ENCODE measurements at places on chromosomes 12 and 14.
A peak's percentile ranks its signal among the peaks of the same experiment; 100 is the strongest.

DNA sequence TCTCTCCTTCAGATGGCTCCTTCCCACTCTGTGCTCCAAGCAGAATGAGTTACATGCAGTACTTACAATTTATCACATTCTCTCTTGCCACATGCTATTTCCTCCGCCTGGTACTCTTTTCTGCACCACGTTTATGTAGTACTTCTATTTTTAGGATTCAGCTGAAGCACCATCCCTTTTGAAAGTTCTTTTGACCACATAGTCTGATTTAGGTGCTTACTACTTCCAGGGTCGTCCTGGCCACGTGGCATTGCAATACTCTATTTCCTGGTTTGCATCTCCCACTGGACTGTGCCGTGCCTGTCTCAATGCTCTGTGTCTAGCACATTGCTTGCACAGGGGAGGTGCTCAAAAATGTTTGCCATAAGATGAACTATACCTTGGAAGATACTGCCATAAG, 16.3 kb upstream of the TBC1D30 start:
- DNase-seq: no peak

DNA sequence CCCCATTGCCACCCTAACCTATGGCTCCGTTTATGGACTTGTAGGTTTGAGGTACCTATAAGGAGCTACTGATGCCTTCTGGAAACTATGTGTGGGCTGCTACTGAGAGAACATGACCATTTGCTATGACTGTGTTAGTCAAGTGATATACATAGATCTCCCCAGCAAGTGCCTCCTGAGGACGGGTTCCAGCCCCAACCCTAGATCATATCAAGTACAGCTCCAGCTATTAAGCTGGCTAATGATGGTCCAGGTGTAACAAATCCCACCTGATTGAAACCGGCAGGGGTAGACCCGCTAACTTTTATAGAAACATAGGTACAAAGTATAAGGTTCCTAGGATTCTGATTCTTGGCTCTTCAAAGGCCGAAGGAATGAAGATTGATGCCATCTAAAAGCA, 23.7 kb downstream of the NINJ2 start:
- no peak for DNase-seq

GRCh38 chr12:92551210-92551609, 151.6 kb upstream of the PLEKHG7 start:
- no peak for DNase-seq

GRCh38 chr12:27711317-27711682, 668 bp downstream of the MRPS35 start:
- DNase-seq: peak; percentile 52

DNA sequence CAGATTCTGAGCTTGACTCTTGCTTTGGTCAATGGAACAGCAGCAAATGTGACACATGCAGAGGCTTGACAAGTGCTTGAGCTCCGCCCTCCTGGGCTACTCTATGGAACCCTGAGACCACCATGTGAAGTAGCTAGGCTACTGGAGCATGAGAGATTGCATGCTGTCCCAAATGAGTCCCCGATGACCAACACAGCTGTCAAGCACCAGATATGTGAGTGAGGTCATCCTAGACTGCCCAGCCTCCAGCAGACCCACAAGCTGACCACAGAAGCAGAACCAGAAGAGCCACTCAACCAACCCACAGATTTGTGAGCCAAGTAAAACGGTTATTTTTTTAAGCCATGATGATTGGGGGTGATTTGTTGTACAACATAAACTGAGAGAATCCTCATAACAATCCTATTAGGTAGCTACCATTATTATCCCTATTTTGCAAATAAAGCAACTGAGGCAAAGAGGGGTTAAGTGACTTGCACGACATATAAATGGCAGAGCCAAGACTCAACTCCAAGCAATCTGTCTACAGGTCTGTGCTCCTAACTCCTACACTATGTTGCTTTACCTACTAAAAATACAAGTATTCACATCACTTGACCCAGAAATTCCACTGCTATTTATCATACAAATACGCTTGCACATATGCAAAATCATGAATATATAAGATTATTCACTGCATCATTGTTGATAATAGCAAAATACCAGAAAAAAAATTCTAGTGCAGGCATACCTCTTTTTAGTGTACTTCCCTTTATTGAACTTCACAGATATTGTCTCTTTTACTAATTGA, 136.2 kb downstream of the NDUFA12 start:
- no peak for DNase-seq

DNA sequence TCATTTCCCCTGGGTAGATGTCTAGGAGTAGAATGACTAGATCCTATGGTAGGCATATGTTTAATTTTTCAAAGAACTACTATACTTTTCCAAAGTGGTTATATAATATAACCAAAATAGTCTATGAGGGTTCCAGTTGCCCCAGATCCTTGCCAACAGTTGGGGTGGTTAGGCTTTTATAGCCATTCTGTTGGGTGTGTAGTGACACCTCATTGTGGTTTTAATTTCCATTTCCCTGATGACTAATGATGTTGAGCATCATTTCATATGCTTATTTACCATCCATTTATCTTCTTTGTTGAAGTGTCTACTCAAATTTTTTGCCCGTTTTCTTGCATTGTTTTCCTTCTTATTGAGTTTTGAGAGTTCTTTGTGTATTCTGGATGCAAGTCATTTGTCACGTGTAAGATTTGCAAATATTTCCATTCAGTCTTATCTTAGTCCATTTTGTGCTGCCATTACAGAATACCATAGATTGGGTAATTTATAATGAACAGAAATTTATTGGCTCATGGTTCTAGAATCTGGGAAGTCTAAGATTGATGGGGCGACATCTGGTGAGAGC, 4.7 kb downstream of the SYNE2 start:
- no peak for DNase-seq

DNA sequence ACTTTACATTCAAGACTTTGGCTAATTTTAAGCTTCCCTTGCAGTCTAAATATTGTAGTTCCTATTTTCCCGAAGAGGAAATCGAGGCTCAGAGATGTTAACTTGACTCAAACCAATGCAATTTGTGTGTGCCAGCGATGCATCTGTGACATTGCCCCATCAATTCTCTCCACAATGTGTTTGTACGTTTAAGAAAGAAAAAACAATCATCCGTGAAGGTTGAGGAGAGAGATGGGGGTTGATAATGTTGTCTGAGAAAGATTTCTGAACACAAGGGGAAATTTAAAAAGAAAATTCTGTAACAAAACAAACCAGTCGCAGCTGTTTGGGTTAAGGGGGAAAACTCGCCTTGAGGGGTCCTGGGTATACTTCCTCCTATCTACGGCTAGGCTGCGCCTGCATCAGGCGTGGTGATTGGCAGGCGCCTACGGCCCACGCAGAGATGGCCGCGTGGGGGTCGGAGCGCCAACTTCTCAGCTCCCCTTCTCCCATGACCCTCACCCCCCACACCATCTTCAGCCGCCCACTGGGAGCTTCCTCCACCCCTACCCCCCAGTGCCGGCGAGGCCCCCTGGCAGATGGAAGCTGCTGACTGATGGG, 12.3 kb downstream of the SIX1 start:
- DNase-seq: no peak

GRCh38 chr12:4579305-4580102, 17.5 kb downstream of the DYRK4 start:
- DNase-seq: no peak

- DNase-seq: peak; percentile 24
These were observed 428 bp downstream of the RNF41 start for GRCh38 chr12:56221232-56221756.

DNA sequence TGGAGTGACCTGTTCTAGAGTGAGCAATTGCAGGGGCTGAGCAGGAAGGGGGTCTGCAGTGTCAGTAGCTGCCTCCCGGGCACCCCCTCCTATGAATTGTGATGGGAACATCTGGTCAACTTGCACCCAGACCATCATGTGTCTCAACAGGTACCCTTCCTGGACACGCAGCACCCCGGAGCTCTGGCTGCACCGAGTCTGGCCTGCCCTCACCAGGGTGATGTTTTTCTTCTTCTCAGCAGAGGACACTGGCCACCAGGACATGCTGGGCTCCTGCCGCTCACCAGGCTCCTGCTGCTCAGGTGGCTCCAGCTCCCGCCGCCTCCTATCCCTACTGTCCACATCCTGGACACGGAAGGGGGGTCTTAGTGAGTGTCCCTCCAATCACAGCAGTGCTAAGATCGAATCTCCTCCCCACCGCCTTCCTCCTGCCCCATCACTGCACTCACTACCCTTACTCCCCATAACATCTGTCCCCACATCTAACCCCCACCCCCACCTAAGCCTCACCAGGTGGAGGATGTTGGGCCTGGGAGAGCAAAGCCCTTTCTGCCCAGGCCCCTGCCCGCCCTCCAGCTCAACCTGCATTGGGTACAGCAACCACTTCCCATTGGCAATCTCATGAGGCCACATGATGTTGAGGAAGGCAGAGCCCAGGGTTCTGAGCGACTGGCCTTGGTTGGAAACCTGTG, 14.9 kb downstream of the ITGA7 start:
- DNase-seq: no peak

GRCh38 chr12:122190842-122191668, 8.1 kb downstream of the LRRC43 start:
- DNase-seq: peak; percentile 22

DNA sequence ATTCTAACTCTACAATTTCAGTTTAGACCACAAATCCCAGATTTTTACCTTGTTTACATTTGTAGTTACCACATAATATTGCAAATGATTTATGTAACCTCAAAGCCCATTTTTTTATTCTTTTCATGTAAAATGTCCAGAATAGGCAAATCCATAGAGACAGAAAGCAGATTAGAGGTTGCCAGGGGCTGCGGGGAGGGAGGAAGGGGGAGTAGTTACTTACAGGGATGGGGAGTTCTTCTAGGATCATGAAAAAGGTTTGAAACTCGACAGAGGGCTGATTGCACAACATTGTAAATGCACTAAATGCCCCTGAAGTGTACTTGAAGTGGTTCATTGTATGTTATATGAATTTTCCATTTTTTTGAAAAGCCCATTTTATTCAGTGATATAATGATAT, 66.5 kb downstream of the PPP2R5C start:
- no peak for DNase-seq

DNA sequence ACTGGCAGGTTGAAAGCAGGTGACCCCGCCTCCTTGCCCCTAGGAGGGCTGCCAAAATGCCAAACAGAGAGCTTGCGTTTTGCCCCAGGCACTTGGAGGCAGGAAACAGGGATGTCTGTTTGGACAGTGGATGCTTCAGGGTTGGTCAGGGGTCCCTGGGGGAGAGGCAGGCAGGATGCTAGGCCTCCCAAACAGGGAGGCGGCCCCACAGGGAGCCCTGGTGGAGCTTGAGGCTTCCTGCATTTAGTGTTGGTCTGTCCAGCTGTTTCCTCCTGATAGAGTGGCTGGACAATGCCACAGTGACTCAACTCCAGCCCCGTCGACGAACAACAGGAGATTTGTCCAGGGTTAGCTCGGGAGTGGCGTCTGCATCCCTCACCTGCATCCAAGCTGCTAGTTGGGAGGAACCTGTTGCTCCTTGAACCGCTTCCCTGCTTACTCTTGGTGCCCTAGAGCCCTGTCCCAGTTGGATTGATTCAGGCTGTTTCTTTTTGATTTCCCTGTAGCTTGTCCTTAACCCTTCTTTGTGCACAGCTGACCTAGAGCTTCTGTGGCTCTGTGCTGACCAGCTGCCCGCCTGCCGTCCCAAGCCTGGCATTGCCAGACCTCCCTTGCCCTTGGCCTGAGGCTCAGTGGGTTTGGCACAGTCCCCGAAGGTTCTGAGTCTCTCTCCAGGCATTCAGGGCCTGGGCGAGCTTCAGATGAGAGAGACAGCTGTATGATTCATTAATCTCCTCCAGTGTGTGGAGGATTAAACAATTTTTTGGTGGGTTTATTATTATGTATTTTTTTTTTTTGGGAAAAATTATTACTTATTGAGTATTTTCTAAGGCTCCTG, 45.9 kb downstream of the TSPAN9 start:
- no peak for DNase-seq

GRCh38 chr14:33972583-33973081, 21.8 kb upstream of the EGLN3 start:
- no peak for DNase-seq

DNA sequence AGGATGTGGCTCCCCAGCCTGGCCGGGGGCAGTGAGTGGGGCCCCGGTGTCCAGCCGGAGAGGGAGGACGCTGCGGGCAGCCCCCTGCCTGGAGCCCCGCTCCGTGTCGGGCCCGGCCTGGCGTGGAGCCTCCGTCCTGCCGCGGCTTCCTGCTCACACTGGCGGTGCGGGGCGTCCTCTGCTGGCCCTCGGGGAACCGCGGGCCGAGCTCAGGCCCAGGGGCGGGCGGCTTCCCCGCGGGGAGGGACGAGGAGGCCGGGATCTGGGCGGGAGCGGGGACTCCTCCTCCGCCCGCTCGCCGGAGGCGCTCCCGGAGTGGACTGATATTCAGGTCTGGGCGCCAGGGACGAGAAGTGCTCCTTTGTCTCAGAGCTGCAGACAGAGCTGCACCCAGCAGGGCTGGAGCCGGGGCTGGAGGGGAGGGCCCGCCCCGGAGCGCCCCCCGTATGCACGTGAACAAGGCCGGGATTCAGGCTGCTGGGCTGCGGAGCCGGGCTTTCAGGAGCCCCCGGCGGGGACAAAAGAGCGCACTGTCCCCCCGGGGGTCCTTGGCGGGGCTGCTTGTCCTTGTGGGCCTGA, 2.2 kb downstream of the MMP17 start:
- DNase-seq: peak; percentile 71

DNA sequence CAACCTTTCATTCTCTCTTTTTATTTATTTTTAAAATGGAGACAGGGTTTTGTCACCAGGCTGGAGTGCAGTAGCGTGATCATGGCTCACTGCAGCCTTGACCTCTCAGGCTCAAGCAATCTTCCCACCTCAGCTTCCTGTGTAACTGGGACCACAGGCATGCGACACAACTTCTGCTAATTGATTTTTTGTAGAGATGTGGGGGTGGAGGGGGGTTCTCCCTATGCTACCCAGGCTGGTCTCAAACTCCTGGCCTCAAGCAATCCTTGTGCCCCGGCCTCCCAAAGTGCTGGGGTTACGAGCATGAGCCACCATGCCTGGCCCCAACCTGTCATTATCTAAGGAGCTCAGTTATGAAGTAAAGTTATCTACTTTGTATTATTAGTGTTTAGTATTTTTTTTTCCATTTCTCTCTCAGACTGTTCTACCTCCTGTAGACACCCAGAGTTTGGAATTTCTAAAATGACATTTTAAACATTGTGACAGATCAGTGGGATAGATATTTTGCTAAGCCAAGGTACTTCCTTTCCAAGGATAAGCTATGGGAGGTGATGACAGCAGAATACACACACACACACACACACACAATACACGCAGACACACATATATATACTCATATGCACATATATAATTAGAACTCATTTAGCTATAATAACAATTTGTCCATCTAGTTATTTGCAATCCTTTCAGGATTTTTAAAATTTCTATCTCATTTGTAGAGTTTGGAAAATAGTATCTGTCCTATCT, 2.1 kb upstream of the USP44 start:
- no peak for DNase-seq

DNA sequence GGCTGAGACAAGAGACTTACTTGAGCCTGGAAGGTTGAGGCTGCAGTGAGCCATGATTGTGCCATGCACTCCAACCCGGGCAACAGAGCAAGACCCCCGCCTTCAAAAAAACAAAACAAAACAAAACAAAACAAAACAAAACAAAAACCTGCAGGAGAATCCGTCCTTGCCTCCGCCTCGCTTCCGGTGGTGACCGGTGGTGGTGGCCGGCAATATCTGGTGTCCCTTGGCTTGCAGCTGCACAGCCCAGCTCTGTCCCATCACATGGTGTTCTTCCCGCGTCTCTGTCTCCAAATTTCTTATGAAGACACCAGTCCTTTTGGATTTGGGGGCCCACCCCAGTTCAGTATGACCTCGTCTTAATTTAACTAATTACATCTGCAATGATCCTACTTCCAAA, 10.0 kb downstream of the SMIM41 start:
- no peak for DNase-seq

Measured in NCI-H1105 treated with DMSO at 0.1 percent for 48 hours (cell line).